CD4-positive, alpha-beta T cell treated with Interleukin-15 for 1 hour (primary cell): ENCODE measurements at places on chromosomes 6 and 20.

GRCh38 chr20:50678169-50678898, 13.0 kb downstream of the RIPOR3 start:
- no peak for DNase-seq

- no peak for DNase-seq
These were observed 53.1 kb downstream of the RBM24 start for GRCh38 chr6:17334265-17334664.

GRCh38 chr6:56756791-56757587, 114.3 kb upstream of the DST start:
- no peak for DNase-seq

GRCh38 chr6:99184696-99185095, 164.8 kb downstream of the FAXC start:
- DNase-seq: no peak

- DNase-seq: no peak
These were observed 107.2 kb downstream of the MMS22L start for GRCh38 chr6:97175806-97176205.

- DNase-seq: no peak
These were observed 32.5 kb upstream of the MEI4 start for GRCh38 chr6:77620278-77620882.

- DNase-seq: no peak
These were observed 58.5 kb downstream of the SAMD3 start for GRCh38 chr6:130164251-130164650.

- DNase-seq: no peak
These were observed at the start of gene HMGCLL1 for GRCh38 chr6:55578537-55579363. Gene HMGCLL1, minus strand, starts transcription at chr6:55579192. Its CDS starts 137 bp downstream, at chr6:55579055.

DNA sequence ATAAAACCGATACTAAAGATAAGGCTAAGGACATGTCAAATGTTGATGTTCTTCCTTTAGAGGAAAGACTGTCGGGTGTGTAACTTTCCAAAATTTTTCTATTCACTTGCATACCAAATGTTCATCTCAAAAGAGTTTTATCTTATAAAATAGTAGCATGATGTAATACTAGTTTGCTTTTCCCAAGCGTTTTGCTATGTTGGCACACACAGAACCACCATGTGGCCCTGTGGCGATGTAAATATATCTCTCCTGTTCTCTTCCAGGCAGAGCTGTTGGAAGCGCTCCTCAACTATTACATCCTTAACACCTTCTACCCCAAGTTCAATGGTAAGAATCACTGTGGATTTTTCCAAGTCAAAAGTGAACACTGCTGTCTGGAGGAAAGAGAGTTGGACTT, 26.5 kb downstream of the LBP start:
- no peak for DNase-seq

DNA sequence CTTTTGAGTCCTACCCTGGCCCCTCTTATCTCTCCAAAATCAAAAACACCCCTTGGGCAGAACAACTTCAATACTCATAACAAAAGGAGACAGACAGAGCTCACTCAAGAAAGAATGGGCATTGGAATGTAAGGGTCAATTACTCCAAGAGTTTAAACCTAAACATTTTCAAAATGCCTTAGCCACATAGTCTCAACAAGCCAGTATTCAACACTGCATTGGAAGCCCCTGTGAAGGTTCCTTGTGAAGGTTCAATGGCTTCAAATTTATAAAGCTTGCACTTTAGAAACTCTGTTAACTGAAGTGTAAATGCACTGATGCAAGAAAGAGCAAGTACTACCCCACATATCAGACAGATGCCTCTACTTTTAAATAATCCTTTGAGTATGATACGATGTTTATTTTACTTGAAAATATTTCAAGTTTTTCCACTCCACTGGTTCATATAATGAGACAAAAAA, 139.1 kb upstream of the LAMP5 start:
- no peak for DNase-seq

GRCh38 chr20:63896264-63897105, 1.6 kb downstream of the DNAJC5 start:
- DNase-seq: peak; percentile 59

- DNase-seq: no peak
These were observed 136.7 kb upstream of the RALGAPA2 start for GRCh38 chr20:20849161-20849560.

GRCh38 chr6:150006961-150007464, 18.3 kb downstream of the RAET1L start:
- peak; percentile 36 for DNase-seq

DNA sequence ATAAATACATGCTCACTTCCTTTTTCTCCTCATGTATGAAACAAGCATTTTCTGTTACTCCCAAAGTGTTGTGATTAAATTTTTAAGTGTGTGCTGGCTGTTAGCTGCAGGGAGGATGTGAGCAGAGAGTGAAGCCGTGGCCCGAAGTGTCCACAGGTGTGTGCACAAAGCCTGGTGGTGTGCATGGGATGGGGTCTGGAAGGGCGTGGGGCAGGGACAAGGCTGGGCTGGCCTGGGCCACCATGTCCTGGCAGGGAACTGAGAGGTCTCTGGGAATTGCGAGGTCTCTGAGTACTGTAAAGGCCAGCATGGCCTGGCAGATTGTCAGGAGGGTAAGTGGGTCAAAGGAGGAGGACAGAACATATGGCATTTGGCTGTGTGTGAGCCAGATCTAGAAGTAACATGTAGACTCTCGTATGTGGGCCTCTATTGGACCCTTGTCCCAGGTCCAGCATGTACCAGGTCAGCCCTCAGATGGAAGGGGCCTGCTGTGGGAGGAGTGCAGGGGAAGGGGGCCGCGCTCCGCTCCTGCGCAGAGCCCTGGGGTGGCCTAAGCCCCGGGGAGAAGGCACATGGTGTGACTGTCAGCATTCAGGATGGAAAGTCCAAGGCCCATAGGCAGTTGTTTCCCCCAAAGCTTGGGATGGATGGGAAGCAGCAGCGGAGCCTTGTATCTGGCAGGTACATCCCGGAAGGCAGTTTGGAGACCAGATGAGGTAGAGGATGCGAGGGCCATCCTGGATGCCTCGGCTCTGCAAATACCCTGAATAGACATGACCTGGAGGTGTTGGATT, 45.1 kb upstream of the PHACTR3 start:
- no peak for DNase-seq

- DNase-seq: no peak
These were observed 775 bp downstream of the MTFR2 start for GRCh38 chr6:136249336-136249735.

GRCh38 chr6:470051-470900, 78.7 kb downstream of the IRF4 start:
- DNase-seq: no peak

DNA sequence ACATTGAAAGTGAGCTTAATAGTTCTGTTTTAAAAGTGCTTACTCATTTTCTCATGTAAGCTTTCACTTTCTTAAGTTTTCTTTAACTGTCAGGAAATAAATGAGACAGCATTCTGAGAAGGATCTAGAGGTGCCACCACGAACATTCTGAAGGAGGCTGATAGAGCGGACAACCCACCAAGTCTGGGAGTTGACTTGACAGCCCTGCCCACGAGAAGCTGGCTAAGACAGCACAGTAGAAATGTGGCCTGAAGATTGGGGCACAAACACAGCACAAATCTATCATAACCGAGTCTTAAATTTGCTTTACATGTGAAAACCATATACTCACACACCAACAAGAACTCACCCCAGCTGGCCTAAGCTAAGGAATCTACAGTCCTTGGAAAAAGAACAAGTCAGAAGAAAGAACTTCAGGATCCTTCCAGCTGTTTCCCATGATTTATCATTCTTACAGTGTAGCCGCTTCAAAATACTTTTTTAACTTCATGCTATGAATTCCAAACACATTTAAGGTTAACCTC, 144.2 kb upstream of the TNFAIP3 start:
- peak; percentile 42 for DNase-seq

DNA sequence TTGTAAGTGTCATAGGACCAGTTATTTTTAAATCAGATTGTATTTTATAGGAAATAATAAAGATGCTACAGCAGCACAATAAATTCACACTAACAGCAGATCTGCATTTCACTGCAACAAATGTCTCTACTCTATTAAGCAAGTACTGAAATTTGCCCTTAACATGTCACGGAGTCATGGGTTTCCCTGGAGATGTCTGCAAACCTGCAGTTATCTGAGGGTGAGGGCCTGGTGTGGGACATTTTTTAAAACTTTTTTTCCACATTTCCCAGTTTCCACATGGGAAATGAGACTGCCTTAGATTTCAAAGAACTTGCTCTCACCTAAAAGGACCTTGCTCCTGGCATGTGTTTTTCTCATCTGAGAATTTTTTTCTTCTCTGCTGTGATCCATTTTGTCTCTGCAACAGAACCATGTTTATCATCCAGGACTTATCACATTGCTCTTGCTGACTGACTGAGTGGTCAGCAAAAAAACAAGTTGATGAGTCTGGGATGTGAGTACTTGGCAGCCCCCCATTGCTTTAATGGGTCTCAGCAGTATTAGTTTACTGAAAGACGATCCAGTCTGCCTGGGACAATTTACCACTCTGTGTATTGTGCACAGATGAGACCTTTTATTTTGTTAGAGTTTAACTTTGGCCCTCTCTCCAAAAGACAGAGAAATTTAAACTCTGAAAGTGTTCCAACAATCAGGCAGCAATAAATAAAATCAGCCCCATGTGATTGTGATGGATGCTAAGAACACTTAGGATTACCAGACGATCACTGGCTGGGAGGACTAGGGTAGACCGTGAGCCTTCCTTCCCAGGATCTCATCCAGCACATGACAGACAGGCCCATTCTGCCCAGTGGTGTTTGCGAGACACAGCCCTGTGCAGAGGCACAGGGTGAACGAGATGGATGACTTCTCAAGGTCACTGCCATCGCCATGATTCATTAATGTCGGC, 268.8 kb downstream of the BTBD9 start:
- DNase-seq: no peak

DNA sequence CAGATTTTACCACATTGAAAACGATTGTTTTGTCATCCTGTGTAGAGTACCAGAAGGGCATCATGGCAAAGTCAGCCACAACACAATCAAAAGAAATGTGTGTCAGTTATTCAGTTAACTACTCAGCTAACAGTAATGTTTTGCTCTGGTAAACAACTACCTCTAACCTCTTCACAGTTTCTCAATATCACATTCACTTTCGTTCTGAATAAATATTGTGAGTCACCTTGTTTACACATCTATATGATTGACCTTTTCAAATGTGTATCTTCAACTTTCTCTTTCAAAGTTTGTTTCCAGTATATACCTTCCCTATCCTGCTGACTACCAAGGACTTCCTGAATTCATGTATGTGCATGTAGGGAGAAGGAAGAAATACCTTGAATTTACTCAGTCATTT, 216.6 kb upstream of the UFL1 start:
- no peak for DNase-seq

GRCh38 chr6:384898-385297, 6.7 kb upstream of the IRF4 start:
- DNase-seq: no peak

DNA sequence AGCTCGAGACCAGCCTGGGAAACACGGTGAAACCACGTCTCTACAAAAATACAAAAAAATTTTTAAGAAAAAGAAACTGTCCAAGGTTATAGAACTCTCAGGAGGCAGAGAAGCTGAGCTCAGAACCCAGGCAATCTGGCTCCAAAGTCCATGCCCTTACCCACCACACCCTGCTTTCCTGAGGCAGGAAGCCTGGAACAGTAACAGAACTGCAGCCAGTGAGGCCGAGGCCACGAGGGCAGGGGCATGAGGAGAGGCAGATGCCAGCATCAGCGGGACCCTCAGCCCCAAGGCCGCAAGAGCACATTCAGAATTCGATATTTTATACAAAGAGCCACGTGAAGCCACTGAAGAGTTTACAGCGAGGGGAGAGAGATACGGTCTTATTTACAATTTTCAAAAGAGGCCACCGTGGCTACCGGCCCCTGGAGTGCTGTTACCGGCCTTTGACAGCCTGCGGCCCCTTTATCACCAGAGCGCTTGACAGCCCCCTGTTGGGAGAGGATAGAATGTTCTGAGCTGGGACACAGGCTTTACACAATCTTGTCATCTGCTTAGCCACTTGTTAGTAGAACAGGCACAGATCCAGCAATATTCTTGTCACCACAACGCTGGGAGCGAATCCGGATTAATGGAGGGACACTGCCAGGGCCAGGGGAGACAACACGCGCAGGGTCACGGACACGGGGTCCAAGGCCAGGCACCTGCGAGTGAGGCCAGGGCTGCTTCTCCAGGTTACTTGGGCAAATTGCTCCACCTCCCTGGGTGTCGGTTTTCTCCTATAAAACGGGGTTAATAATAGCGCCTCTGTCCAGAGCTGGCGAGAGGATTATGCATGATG, 5.6 kb downstream of the SPATA2 start:
- no peak for DNase-seq

DNA sequence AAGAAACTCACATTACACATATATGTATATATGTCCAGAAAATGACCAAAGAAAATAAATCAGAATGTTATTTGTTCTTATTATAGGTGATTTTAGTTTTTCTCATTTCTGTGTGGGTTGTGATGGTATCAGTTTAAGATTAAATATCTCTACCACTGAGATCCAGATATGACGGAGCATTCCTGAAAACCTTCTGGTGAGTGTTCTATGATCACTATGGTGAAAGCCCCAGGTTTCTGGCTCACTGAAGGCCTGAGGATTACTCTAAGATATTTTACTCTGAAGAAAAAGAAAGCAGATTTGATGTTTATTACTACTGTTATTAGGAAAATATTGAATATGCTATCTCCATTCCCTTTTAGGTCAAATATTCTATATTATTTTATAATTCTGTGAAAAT, 62.8 kb upstream of the L3MBTL3 start:
- DNase-seq: no peak

DNA sequence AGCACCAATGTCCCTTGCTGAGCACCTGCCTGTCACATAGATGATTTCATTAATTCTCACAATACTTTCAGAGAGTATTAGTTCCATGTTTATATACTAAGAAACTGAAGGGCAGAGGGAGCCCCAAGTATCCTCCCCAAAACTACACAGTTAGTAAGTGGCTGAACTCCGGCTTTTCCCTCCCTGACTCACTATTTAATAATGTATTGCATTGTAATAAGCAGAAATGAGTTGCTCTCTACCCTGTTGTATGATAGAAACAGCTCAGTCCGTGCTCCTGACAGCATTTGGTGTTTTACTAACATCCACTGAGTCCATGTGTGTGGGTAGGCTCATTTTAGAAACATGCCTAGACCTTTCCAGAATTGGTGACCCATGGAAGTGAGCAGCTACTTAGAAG, 76.8 kb downstream of the OLIG3 start:
- no peak for DNase-seq

- DNase-seq: no peak
These were observed 12.4 kb downstream of the TRIM15 start for GRCh38 chr6:30175765-30176164.

- DNase-seq: no peak
These were observed at the start of gene GHRH for GRCh38 chr20:37261714-37262113. Gene GHRH, minus strand, starts transcription at chr20:37261814. Its CDS starts 4,925 bp downstream, at chr20:37256889.
